ENCODE measurements at places on chromosomes 6 and 20.

DNA sequence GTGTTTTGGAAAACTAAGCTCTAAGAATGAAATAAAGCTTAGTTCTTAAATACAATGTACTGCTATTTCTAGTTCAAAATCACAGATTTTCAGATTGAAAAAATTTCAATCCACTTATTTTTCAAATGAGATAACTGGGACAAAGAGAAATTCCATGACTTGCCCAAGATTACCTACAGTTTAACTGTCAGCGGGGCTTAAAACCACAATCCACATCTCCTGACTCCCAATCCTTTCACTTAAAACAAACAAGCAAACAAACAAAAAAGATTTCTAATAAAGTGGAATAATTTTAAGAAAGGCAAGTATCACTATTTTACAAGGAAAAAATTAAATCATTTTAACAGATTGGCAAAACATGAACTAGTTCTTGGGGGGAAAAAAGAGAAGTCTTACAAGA is 4.2 kb downstream of the PHIP start:
- no peak for DNase-seq

DNA sequence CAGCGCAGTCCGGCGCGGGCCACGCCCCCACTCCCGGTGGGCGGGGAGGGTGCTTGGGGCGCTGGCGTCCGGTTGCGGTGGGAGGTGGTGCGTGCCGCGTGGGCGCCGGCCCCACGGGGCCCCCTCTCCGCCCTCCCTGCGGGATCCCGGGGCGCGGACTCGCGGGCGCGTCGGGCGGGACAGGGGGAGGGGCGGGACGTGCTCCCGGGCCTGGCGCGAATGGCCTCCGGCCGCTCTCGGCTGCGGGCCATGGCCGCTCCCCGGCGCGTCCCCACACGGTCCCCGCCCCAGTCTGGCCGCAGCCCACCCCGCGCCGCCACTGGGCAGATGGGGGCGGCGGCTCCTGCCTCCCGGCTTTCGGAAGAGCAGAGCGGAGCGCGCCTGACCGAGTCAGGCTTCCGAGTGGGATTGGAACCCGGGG is 771 bp upstream of the PPP1R3G start:
- peak; percentile 7 for DNase-seq

DNA sequence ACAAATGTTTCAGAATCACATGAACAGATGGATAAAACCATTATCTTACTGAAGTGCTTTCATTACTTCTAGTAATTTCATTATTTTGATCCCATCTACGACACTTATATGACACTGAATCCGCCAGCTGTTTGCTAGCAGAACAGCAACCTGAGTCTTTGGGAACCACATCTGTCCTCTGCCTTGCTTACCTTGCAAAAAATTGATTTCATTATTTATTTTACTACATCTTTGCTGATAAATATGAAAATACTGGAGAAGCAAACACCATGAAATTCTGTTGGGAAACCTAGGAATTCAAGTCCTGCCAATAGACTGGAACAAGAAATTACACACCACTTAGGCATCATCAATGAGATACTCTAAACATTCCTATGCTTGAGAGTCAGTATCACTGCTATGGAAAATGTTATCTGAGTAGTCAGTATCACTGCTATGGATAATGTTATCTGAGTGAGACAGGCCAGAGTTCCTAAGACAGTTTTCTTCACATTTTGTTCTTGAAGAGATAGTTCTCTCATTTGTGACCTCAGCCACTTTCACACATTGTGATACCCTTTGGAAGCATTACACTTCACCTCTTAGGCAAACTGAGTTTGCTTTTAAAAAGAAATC is 91.9 kb downstream of the PDE10A start:
- DNase-seq, result peak; percentile 87

DNA sequence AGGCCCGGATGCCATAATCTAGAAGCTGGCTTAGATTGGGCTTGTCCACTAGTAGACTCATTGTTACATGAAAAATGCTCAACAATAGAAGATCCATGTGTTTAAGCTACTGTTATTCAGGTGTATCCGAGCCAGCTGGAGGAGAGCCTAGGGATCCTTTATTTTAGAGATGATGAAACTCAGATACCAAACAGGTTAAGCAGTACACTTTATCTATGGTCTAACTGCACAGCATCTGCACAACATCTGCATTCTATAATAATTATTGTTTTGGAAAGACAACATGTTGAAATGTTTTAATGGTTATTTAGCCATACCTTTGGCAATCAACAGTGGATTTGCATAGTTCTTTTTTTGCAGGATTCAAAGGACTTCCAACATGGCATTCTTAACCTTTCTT is 134.1 kb downstream of the RFPL4B start:
- no peak for DNase-seq

DNA sequence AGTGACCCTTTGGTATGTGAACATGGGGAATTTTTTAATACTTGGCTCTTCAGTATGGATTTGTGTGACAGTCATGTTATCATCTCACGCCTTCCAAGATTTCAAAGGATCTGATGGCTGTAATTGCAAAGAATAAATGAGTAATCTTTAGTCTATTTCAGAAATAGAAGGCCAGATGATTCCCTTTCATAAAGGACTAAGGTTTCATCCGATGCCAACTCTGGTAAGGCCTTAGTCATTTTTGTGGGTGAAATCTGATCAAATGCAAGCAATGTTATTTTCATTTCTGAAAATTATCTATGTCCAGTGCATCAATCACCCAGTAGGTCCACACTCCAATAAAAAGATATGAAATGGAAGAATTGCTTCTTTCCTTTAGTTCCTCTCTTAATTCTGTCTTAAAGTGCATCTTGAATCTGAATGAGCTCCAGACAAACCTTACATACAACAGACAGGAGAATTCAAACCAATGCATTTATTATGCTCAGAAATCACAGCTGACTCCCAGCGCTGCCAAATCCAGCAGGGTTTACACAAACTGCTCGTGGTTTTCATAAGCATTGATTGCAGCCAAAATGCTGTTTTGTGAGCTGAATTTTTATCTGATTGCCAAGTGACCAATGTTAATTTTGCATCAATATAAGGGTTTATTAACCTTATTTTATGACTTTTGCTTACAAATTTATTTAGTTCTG is 565.2 kb upstream of the MARCKS start:
- peak; percentile 44 for DNase-seq

- peak; percentile 11 for DNase-seq
These were observed 87.5 kb upstream of the TOP1 start for GRCh38 chr20:40941133-40941610.

GRCh38 chr20:4134861-4135379 is 119.6 kb upstream of the RNF24 start:
- no peak for DNase-seq
